WERI-Rb-1 (cell line): ENCODE measurements at places on chromosomes 3 and 15.

DNA sequence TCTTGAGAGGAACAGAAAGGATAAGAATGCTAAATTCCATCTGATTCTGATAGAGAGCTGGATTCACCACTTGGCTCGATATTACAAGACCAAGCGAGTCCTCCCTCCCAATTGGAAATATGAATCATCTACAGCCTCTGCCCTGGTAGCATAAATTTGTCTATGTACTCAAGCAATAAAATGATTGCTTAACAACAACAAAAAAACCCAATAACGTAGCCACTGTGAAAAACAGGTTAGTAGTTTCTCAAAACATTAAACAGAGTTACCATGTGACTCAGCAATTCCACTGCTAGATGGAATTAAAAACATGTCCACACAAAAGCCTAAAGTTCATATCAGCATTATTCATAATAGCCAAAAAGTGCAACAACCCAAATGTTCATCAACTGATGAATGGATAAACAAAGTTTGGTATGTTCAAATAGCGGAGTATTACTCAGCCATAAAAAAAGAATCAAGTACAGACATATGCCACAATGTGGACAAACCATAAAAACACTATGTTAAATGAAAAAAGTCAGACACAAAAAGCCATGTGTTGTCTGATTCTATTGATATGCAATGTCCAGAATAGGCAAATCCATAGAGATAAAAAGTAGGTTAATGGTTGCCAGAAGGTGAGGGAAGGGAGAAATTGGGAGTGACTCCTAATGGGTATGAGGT lies 16.8 kb downstream of the BCL2L10 start:
- no peak for DNase-seq

- DNase-seq = no peak
Measured at GRCh38 chr15:86840996-86841395, 761.3 kb downstream of the AGBL1 start.

DNA sequence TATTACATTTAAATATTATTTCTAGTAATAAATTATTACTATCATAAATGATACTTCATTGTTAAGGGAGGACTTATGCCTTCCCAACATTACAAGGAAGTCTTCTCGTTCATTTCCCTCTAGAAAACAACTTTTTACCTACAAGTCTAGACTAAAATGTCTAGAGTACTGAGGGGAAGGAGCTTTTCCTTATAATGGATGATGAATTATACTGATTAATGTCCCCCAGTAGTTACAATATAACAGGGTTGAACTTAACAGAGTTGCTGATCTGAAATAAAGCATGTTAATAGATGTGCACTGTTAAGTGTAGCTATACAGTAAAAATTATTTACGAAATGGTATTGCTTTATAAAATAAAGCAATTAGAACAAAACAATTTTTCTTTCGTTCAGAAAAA lies 2.7 kb upstream of the MNS1 start:
- no peak for DNase-seq

DNA sequence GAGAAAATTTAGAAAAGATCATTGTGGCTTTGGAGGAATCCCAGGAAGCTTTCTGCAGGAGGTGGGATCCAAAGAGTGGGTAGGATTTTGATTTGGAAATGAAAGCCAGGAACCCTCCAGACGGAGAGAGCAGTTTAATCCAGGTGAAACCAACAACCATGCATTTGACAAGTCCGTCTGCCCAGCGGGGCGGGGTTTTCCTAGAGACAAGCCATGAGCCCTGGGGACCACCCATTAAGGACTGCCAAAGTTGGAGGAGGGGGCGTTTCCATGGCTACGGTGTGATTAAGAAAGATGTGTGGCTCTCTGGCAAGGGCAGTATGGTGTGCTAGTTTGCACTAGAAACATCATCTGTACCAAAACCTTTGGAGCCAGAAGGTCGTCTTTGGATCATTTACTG lies 53.4 kb downstream of the SRGAP3 start:
- DNase-seq = no peak

DNA sequence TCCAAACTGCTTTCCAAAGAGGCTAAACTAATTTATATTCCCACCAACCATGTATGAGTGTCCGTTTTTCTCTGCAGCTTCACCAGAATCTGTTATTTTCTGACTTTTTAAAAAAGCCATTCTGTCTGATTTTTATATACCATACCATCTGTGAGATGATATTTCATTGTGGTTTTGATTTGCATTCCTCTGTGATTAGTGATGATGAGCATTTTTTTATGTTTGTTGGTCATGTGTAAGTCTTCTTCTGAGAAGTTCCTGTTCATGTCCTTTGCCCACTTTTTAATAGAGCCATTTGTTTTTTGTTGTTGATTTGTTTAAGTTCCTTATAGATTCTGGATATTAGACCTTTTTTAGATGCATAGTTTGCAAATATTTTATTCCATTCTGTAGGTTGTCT lies 179.4 kb upstream of the ALCAM start:
- no peak for DNase-seq

DNA sequence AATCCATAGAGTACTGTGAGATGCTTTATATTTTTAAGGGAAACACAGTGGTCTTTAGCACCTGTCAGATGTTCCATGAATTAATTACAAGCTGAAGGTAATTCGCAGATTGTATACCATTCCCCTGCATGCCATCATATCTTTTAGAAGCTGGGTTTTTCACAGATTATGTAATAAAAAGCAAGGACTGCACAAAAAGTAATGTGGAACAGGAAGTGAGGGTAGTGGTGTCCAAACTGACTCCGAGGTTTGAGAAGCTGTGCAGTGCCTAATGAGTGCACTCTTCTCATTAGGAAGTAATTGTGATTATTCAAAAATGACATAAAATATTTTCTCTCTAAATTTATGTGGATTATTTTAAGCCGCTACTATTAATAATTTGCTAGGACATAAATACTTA lies 123.2 kb downstream of the GOLIM4 start:
- DNase-seq = no peak

GRCh38 chr3:138861798-138862197 lies 27.1 kb upstream of the PIK3CB start:
- DNase-seq = no peak

DNA sequence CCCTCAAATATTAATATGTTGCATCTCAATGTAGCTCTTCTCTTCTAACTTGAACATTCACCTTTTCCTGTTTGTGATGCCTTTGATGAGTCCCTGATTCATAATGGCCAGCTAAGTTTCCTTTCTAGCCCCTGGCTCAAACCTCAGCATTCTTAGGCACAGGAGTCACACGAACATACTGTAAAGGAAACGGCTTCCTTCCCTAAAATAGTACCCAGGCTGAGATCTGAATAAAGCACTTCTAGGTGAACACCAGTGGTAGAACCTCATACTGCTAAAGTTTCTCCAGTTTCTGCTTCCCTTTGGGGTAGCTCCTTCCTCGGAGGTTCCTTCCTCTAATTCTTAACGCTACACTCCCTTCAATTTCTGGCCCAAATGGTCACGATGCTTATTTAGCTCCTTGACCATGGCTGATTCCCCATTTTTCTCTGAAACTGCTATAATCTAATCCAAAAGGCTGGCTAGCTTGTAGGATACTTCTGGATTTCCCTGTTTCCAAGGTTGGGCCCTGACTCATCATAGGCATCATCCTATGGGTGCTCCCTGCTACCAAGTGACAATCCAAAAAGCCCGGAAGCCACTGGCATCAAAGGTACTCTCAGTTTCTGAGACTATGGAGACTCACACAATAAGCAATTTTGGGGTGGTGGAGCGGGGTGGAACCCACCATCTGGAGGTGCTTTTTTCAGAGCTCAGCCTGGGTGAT lies 2.4 kb downstream of the ANAPC13 start:
- DNase-seq = no peak
